ENCODE measurements at places on chromosomes 12 and 14. TPM values are rescaled to one million over a fixed set of nuclear protein-coding genes. Genes with fewer than 3 reads are reported as not detected.

DNA sequence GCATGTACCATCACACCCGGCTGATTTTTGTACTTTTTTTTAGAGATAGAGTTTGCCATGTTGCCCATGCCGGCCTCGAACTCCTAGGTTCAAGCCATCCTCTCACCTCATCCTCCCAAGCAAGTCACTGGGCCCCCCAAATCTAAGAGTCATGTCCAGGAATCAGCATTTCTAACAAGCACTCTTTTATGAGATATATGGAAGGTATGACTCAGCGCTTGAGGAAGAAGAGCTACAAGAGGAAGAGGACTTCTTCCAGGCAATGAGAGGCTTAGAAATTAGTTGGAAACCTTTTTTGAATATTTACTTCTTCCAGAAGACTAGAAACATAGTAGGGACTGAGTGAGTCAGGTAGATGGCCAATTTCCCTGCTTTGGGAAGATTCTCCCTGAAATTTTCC is 114.5 kb downstream of the HMGA2 start:
- H3K4me1 ChIP-seq, result peaks cover 3% of the 10 kb centered on the region
- no peak for DNase-seq
- H3K4me3 ChIP-seq, result no peak overlapping the region
- H3K27ac ChIP-seq, result no peak overlapping the region

- H3K27ac ChIP-seq, result no peak overlapping the region
- no peaks in the 10 kb centered on the region for H3K27me3 ChIP-seq
- H3K4me1 ChIP-seq, result no peaks in the 10 kb centered on the region
Measured at GRCh38 chr12:103457471-103457870, 38.3 kb downstream of the C12orf42 start.

Gene ACRBP
- 2.5 TPM for total RNA-seq

DNA sequence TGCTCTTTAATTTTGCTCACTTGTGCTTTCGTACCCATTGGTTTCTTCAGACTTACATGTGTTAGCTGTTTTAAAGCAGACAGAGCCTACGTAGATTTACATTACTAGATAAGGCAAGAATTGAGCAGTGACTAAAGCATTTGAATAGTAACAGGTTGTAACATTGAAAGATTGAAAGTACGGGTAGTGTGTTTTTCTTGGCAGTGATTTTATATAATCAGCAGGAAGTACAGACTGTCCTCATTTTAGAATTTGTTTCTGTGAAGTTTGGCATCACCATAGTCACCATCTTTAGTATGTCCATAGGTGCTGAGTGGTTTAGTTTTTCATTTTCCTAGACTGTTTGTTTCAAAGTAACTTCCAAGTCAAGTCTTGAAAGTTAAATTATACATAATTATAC is 14.0 kb downstream of the RTRAF start:
- H3K36me3 ChIP-seq, result no peaks in the 10 kb centered on the region
- no peaks in the 10 kb centered on the region for H3K27me3 ChIP-seq
- no peak overlapping the region for H3K4me3 ChIP-seq
- no peaks in the 10 kb centered on the region for H3K4me1 ChIP-seq
- no peak for DNase-seq

All from glutamatergic neuron (in vitro differentiated cells).